ENCODE measurements at places on chromosomes 4 and X. TPM values are rescaled to one million over a fixed set of nuclear protein-coding genes. Genes with fewer than 3 reads are reported as not detected.

FGFBP2 gene
- total RNA-seq, result not detected

GPAT3 gene
- 1.9 TPM for total RNA-seq

CLDN34 gene
- total RNA-seq, result not detected

F8A2 gene
- total RNA-seq, result not detected

CLGN gene
- total RNA-seq, result 0.32 TPM

SLIT2 gene
- 33.3 TPM for total RNA-seq

IGSF1 gene
- total RNA-seq, result not detected

GLUD2 gene
- total RNA-seq, result 1.9 TPM
